ENCODE measurements at places on chromosomes 16 and 17.

GRCh38 chr16:57993438-57993837 is 7.0 kb downstream of the ZNF319 start:
- DNase-seq, result no peak

GRCh38 chr17:17067257-17067656 is 25.0 kb downstream of the MPRIP start:
- DNase-seq, result no peak

DNA sequence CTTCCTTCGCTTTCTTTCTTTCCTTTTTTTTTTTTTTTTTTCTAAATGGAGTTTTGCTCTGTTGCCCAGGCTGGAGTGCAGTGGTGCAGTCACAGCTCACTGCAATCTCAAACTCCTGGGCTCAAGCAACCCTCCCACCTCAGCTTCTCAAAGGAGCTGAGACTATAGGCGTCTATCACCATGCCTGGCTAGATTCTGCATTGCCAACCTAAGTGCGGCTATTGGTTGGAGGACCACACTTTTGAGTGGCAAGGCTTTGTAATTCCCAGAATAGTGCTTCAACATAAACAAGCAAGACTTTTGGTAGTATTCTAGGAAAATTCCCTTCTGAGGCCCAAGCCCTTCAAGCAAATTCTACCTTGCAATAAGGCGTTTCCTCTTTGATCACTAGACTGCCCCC is 107.8 kb downstream of the YPEL2 start:
- DNase-seq, result no peak

DNA sequence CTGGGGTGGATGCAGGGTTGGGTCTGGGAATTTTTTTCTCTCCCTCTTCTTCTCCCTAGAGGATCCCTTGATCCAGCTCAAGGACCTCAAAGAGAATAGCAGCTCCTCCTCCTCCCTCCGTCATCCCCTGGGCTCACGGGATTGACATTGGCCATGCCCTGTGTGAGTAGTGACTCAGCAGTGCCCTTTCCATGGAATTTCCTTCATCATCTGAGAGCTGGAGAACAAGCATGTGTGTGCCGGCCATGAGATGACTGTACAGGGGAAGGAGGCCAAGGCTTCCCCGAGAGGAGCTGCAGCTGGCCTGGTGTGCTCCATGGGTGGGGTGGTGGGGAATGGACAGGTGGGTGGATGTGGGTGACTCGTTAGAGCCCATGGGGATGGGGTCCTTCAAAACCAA is 8.9 kb upstream of the WSCD1 start:
- DNase-seq, result no peak
